ENCODE measurements at places on chromosomes 1 and 21. TPM values are rescaled to one million over a fixed set of nuclear protein-coding genes. Genes with fewer than 3 reads are reported as not detected.

DNALI1 gene
- total RNA-seq = 6.1 TPM

HCRTR1 gene
- total RNA-seq = not detected

PRDM2 gene
- 22.8 TPM for total RNA-seq

FMO5 gene
- 1.1 TPM for total RNA-seq

ARTN gene
- total RNA-seq = 0.75 TPM

CFH gene
- 271 TPM for total RNA-seq

- DNase-seq = no peak
Observed at GRCh38 chr1:18955131-18955440, 1.4 kb downstream of the IFFO2 start.

- no peak for DNase-seq
Observed at GRCh38 chr21:15224346-15225086, 159.7 kb upstream of the NRIP1 start.

GRCh38 chr1:180160357-180160756 lies 5.7 kb downstream of the QSOX1 start:
- no peak for DNase-seq

- DNase-seq = no peak
Observed at GRCh38 chr1:110559157-110559556, 40.2 kb upstream of the KCNA10 start.

DNA sequence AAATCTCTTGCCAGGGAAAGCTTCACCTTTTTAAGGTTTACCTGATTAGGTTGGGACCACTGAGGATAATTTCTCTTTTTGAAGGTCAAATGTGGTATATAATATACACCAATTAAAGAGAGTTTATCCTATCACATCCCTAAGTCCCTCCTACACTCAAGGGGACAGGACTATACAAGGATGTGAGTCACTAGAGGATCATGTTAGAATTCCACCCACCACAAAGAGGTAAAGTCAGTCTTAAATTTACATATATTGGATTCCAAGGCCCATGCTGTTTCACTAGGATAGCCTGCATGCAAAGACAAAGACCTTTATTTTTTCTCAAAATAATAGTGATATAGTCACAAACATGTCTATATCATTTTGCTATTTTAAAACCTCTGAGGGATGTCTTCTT lies 164.4 kb downstream of the GIPC2 start:
- no peak for DNase-seq

DNA sequence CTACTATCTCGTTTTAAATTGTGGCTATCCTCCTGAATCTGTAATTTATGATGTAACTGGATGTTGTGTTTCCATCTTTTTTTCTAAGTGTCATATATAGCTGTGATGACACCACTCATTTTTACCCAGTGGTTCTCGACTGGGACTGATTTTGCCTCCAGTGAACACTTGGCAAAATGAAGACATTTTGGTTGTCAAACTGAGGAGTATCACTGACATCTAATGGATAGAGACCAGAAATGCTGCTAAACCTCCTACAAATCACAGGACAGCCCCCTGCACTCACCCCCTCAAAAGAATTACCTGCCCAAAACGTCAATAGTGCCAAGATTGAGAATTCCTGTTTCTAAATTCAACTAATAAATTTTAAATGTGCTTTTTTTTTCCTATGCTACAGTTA lies 1.9 kb downstream of the TRMT13 start:
- no peak for DNase-seq

DNA sequence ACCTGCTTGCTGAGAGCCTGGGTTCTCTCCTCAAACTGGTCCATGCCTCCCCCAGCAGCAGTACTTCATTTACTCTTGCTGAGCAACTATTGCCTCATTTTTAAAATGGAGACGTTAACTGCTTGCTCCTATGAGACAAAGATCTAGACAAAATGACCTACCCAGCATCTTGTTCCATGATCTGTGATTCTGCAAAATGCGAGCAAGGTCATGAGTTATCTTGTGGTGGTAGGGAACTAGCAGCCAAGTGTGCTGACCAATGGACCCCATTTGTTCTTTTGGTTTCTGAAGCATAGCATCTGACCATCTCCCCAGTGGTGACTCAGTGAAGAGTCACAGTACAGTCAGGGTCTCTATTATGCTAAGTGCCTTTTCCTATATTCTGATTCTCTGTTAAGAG lies 40.4 kb downstream of the TBX15 start:
- DNase-seq = no peak

GRCh38 chr1:46554597-46555381 lies 3.3 kb upstream of the KNCN start:
- DNase-seq = no peak
